Stimulated activated CD8-positive, alpha-beta memory T cell treated with anti-CD3 and anti-CD28 coated beads, Interleukin-7, amount 100 ng/mL, for 1 hour (primary cell): ENCODE measurements at places on chromosomes 4 and X.

DNA sequence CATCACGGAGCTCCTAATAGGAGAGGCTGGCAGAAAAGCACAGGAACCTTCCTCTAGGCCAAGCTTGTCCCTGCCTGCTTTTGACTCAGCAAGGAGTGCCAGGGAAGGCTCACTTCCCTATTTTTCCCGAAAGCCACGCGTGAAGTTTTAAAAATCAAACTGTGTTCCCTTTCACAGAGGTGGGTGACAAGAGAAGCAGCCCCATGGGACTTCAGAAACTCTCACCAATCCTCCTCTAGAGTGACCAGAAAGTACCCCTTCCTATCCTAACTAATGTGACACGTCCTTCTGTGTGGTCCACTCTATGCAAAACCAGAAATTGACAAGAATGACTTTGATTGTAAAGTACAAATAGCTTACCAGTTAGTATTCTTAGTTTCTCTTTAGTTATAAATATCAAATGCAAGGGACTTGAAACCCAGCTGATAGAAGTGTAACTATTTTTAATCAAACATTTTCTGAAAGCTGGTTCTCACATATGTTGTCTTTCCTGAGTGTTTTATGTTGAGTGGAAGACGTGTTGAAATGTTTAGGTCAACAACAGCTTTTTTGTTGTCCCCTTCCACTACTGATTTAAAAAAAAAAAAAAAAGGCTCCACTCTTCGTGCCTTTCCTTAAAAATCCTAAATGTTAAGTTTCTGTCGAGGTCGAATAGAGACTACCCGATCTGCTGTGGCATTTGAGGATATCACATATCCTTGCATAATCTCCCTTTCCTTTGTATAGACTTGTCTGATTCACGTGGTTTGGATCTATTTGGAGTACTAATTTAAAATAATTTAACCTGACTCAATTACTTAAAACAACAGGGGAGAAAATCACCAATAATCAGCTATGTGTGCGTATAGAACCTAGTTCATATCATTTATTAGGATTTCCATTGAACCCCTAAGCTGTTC lies 42.1 kb downstream of the NFKB1 start:
- DNase-seq = no peak

DNA sequence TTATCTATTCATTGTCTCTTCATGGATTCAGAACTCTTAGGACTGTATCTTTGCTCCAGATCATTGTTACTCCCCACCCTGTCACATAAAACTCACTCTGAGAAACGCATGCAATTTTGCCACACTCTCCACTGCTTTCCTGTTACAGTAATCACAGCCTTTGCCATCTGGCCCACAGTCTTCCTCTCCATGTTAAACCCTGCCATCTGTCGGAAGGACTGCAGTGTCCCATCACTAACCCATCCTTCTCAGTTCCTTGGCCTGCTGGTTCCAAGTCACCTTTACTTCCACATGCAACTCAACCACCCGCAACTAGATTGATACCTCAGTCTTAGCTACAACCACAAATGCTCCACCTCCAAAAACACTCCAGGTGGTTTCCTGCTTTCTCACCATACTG lies 308.7 kb upstream of the FAM241A start:
- no peak for DNase-seq

- DNase-seq = no peak
Observed at GRCh38 chr4:110632506-110633357, 9.9 kb upstream of the PITX2 start.

GRCh38 chr4:10677796-10678497 lies 6.6 kb downstream of the CLNK start:
- no peak for DNase-seq

DNA sequence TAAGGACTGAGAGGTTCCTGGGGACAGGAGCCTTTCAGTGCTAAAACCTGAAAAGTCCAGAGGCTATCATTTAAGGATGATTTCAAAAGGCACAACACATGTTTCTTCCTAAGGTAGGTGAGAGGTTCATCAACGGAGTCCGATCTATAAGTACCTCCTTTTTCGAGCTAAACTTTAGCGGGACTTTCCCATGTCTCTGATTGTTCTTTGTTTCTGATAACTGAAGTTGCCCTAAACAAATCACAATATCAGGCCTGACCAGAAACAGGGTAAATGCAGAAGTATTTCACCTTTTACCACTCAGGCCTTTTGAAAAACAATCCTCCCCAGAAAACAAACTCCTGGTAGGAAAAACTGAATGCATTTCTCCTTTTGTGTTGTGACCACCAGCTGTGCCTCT lies 17.6 kb downstream of the PIR start:
- DNase-seq = no peak

DNA sequence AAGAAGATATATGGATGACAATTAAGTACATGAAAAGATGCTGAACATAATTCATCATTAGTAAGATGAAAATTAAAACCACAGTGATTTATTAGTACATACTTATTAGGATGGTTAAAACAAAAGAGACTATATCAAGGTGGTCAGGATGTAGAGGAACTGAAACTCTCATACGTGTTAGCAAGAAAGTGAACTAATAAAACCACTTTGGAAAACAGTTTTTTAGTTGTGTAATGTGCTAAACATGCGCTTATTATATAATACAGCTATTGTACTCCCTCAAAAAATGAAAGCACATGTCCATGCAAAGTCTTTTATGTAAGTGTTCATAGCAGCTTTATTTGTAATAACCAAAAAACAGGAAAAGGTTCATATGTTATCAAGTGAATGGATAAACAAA lies 89.9 kb upstream of the KCTD8 start:
- no peak for DNase-seq

GRCh38 chr4:86918539-86919072 lies 16.2 kb upstream of the AFF1 start:
- DNase-seq = no peak

DNA sequence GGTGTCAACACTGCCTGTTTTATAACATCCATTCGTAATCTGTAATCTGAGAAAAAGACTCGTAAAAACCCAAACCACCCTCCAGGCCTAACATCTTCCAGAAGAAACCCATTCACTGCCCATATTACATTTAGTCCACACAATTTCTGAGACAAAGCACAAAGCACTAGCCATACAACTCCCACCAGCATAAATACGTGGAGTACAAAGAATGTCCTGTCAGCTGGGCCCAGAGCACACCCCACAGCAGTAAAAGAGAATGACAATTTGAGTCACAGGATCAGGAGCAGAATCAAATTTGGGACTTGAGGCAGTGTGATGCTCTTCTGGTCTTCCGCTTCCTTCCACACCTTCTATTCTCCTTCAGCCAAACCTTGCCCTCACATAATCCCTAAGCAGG lies 6.8 kb downstream of the MECP2 start:
- DNase-seq = no peak

DNA sequence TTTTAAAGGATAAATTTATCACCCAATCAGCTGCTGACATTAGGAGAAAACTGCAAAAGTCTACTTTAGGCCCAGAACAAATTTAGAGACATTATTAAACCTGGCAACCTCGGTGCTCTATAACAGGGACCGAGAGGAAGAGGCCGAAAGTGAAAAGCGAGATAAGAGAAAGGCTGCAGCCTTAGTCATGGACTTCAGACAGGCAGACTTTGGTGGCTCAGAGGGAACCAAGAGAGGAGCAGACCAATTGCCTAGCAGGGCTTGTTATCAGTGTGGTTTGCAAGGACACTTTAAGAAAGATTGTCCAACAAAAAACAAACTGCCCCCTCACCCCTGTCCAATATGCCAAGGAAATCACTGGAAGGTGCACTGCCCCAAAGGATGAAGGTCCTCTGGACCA lies 12.8 kb upstream of the UGT2B10 start:
- DNase-seq = no peak

DNA sequence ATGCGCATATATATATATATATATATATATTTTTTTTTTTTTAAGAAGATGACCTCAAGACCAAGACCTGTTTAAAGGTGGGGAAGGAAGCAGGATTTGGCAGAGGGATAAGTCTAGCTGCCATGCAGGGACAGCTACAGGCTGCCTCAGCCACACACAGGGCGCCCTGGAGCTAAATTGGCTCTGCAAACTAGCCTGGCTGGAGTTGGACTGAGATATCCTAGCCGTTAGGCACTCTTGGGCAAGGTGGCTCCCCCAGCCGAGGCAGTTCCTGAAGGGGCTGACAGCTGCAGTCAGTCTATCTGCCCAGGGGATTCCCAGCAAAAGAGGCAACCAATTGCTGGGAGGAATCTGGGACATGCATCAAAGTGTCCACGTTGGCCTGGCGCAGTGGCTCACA lies 21.9 kb downstream of the TRIML1 start:
- DNase-seq = no peak

GRCh38 chr4:119184128-119184527 lies 28.4 kb upstream of the USP53 start:
- no peak for DNase-seq

DNA sequence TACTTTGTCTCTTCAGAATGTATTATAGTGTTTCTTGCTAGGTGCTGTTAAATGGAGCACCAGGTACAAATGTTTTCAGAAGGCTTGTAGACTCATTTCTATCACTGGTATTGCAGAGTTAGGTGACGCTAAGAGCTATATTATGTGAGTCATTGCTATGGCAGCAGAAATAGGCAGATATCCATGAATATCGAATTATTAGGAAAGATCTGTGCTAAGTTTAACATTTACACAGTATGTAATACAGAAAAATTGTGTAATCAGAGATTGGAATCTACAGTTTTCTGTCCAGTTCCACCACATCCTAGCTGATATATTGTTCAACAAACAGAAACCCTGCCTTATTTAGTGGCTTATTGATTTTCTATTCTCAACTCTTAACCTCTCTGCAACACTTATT lies 1025.5 kb downstream of the STIM2 start:
- DNase-seq = no peak

DNA sequence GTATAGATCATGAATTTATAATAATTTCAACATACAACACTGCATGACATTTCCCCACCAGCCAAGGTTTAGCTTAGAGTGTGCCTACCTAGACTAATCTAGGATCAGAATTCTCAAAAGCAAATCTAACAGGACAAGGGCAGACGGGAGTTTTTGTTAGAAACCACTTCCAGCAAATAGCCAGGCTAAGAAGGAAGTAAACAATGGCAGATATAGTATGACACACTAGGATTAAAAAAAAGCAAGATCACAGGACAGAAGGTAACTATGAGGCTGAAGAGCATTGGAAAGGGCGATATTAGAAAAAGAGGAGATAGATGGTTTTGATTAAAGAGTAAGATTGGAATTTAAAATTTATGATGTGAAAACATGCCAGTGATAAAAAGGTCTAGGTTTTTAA lies 124.8 kb downstream of the LRBA start:
- no peak for DNase-seq

GRCh38 chr4:6472008-6472386 lies 417 bp downstream of the PPP2R2C start:
- no peak for DNase-seq

DNA sequence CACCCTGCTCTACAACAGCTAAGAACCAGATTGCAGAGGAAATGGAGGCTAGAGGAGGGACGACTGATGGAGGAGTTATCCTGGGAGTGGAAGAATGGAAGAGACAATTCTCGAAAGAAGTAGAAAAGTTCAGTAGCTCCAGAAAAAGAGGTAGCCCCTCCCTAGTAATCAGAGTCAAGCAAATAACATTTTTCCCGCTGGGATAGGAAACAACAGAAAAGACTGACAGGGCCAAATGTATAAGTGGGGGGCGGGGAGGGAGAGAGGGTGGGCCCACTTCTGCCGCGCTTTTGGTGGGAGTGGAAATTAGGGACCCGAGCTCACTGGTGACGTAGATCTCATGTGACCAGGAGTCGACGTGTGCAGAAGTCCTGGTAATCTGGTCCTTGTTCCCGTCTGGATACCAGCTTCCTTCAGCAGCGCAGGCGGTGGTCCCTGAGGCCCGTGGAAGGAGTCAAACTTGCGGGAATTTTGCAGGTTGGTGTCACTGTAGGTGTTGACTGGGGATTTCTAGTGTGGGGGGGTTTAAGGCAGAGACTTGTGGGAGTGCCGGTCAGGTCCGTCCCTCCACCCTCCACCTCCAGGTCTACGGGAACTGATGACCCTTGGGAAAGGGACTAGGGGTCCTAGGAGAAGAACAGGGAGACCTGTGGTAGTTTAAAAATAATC lies at the start of gene TCEAL9:
TSS of gene TCEAL9 (plus strand) at position 377 of the 669 bp plus-strand sequence. CDS start 1,179 bp downstream, outside the sequence.
- DNase-seq = no peak

- no peak for DNase-seq
Observed at GRCh38 chr4:64068096-64068495, 341.2 kb downstream of the TECRL start.

DNA sequence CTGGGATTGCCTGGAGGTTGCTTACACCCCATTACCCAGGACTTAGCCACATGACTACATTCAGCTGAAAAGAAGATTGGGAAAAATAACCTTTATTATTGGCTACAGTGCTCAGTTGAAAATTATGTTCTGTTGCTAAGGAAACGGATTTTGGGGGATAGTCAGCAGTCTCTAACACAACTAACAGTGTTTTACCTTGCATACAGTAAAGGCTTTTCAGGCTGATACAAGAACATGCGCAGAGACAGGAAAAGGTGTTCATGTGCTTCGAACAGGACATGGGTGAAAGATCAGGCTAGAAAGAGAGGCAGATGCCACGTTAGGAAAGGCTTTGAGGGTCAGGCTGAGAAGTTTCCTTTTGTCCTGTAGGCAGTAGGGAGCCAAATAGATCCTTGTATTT lies 14.8 kb upstream of the RHOH start:
- DNase-seq = no peak

DNA sequence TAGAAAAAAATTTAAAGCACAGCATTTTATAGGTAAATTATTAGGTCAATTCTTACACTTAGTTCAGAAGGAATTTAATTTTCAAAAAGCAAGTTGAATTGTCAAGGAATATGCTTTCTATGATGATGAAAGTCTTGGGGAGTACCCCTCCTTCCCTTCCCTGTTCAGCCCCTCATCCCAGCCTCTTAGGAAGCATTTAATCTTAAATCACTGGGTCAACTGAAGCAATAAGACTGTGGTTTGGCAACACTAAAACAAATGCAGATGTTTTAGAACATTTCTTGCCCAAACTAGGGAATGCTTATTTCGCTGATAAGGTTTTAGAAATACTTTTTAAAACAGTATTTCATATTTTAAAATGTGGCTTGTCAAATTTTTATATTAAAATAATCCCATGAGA lies 19.1 kb upstream of the ARSJ start:
- DNase-seq = no peak

DNA sequence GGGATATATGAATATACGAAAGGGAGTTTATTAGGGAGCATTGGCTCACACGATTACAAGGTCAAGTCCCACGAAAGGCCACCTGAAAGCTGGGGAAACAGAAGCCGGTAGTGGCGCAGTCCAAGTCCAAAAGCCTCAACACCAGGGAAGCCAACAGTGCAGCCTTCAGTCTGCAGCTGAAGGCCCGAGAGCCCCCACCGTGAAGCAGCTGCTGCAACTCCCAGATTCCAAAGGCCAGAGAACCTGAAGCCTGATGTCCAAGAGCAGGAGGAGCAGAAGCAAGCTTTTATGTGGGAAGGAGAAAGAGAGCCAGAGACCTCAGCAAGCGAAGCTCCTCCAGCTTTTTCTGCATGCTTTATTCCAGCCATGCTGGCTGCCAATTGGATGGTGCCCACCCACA lies 275.8 kb downstream of the PTTG2 start:
- no peak for DNase-seq
